ENCODE measurements at places on chromosomes 11 and 22. TPM values are rescaled to one million over a fixed set of nuclear protein-coding genes. Genes with fewer than 3 reads are reported as not detected.

PLEKHA7 gene
- 16.2 TPM for polyA plus RNA-seq

BAD gene
- polyA plus RNA-seq = 70.6 TPM

OR6A2 gene
- polyA plus RNA-seq = not detected

FOLH1 gene
- polyA plus RNA-seq = 3.6 TPM

LGR4 gene
- polyA plus RNA-seq = 26.1 TPM

IGSF22 gene
- polyA plus RNA-seq = 0.30 TPM

MYEOV gene
- 0.44 TPM for polyA plus RNA-seq

ADM2 gene
- 0.31 TPM for polyA plus RNA-seq

SAC3D1 gene
- 7.9 TPM for polyA plus RNA-seq

CASP4 gene
- 87.4 TPM for polyA plus RNA-seq

CARD16 gene
- 22.1 TPM for polyA plus RNA-seq

TMEM135 gene
- polyA plus RNA-seq = 26.3 TPM

GAS2 gene
- 0.56 TPM for polyA plus RNA-seq

ZC3H12C gene
- polyA plus RNA-seq = 3.1 TPM

GUCD1 gene
- polyA plus RNA-seq = 48.4 TPM

RNF169 gene
- 3.4 TPM for polyA plus RNA-seq

MMP12 gene
- 0.19 TPM for polyA plus RNA-seq

SCT gene
- not detected for polyA plus RNA-seq

PIK3IP1 gene
- 11.6 TPM for polyA plus RNA-seq

CRYBA4 gene
- polyA plus RNA-seq = not detected

SGSM1 gene
- 0.45 TPM for polyA plus RNA-seq

TEX12 gene
- not detected for polyA plus RNA-seq

HBB gene
- 41.6 TPM for polyA plus RNA-seq

FAU gene
- polyA plus RNA-seq = 967 TPM

NAALAD2 gene
- 4.0 TPM for polyA plus RNA-seq

TBX10 gene
- polyA plus RNA-seq = not detected

FAM83F gene
- 0.11 TPM for polyA plus RNA-seq

OR52N4 gene
- polyA plus RNA-seq = not detected

RFPL3 gene
- not detected for polyA plus RNA-seq

TRIM49 gene
- not detected for polyA plus RNA-seq

OR8A1 gene
- polyA plus RNA-seq = not detected

TECTA gene
- polyA plus RNA-seq = 0.67 TPM

GDPD5 gene
- 25.6 TPM for polyA plus RNA-seq

PLAAT5 gene
- polyA plus RNA-seq = 27.7 TPM

PLAAT2 gene
- 0.13 TPM for polyA plus RNA-seq

CRYBB3 gene
- not detected for polyA plus RNA-seq

P2RY2 gene
- polyA plus RNA-seq = 1.0 TPM

SCN4B gene
- polyA plus RNA-seq = 4.0 TPM

TRAPPC4 gene
- polyA plus RNA-seq = 48.4 TPM

PYGM gene
- 9.6 TPM for polyA plus RNA-seq

GGT5 gene
- polyA plus RNA-seq = 68.7 TPM

TENM4 gene
- 0.41 TPM for polyA plus RNA-seq

KAT5 gene
- 55.1 TPM for polyA plus RNA-seq

OTOG gene
- polyA plus RNA-seq = not detected

SLC22A25 gene
- polyA plus RNA-seq = not detected

UBQLNL gene
- polyA plus RNA-seq = 0.08 TPM

SUSD2 gene
- polyA plus RNA-seq = 6.3 TPM

NAP1L4 gene
- 59.3 TPM for polyA plus RNA-seq

SPDYC gene
- polyA plus RNA-seq = not detected

MAPK8IP2 gene
- polyA plus RNA-seq = 2.0 TPM

MS4A14 gene
- not detected for polyA plus RNA-seq

SAA2 gene
- 158 TPM for polyA plus RNA-seq

ABTB2 gene
- 2.8 TPM for polyA plus RNA-seq

GRAP2 gene
- 0.41 TPM for polyA plus RNA-seq

BMAL1 gene
- polyA plus RNA-seq = 26.0 TPM

TSGA10IP gene
- polyA plus RNA-seq = not detected

Measured in adipose tissue (tissue), 3 donors.